ENCODE measurements at places on chromosomes 6 and 20.

DNA sequence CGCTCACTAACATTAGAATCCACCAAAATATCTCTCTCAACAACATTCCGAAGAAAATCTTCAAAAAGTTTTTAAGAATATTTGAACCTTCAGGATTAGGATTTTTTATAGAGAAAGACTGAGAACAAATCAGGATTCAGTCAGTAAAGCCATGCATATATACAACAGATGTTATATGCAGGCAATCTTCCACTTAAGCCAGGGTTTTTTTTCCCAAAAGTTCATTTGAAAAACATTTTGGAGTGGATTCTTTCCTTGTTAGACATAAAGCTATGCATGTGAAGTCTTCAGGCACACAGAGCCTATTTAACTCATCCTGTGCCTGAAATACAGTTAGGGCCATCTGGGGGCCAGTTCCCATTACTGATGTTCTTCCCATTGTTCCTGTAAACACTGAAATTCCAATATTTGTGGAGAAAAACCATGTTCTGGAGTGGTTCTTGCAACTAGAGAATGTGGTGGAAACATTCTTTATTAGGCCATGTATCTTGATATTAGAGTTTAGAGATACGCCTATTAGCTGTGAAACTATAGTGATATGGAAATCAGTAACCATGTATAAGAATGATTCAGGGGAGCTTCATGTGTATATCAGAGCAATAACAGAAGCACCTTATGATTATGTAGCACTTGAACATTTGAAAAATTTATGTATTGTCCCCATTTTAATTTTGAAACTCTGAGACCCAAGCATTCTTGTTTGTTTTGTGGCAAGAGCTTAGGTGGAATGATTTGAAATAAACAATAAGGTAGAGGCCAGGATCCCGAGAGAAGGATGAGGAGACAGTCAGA is 61.7 kb downstream of the PLEKHG1 start:
- DNase-seq, result no peak

- DNase-seq, result no peak
Observed at GRCh38 chr6:71043902-71044301, 87.0 kb upstream of the B3GAT2 start.

GRCh38 chr20:20463933-20464374 is 96.0 kb downstream of the INSM1 start:
- DNase-seq, result no peak

- no peak for DNase-seq
Observed at GRCh38 chr6:167565388-167565787, 240.5 kb downstream of the TTLL2 start.

GRCh38 chr6:5670381-5670780 is 336.3 kb downstream of the NRN1 start:
- no peak for DNase-seq

Data from HCT116 (cell line).